ENCODE measurements at places on chromosomes 13 and 19. TPM values are rescaled to one million over a fixed set of nuclear protein-coding genes. Genes with fewer than 3 reads are reported as not detected.

Gene FPR1
- not detected for total RNA-seq

Gene ZSCAN4
- total RNA-seq, result not detected

Gene PSG1
- total RNA-seq, result under 0.01 TPM

Gene PALM
- 68.7 TPM for total RNA-seq

Gene IFNL1
- not detected for total RNA-seq
